ENCODE measurements at places on chromosomes 4 and X. TPM values are rescaled to one million over a fixed set of nuclear protein-coding genes. Genes with fewer than 3 reads are reported as not detected.

Gene KIT
- 0.03 TPM for total RNA-seq

Gene PGK1
- 387 TPM for total RNA-seq

Gene NSUN7
- not detected for total RNA-seq

DNA sequence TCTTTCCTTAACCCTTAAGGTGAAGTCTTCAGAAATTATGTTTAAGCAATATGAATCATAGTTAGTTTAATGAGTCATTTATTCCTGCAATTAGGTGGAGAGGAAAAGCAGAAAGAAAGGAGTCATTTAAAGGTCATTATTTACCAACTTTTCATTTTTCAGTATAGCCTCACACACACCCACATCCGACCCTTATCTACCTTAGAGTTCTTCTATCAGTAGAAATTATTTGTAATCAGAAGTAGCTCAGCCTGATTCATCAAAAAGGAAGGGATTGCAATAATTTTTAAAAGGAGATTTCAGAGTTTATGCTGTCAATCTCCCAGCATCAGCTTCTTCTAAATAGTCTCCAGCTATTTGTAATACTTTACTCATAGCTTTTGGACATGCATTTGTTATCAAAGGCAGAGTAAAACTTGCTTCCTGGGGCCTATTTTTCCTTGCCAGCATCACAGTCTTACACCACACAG, 5.9 kb downstream of the ANXA10 start:
- peak; percentile 16 for DNase-seq

- no peak for DNase-seq
These were observed 157.5 kb upstream of the ITM2A start for GRCh38 chrX:79524642-79525041.
